Right ventricle myocardium inferior (tissue), 1 donor: ENCODE measurements at places on chromosomes 1 and 21. TPM values are rescaled to one million over a fixed set of nuclear protein-coding genes. Genes with fewer than 3 reads are reported as not detected.

The KRTAP11-1 gene
- not detected for total RNA-seq

The AIM2 gene
- total RNA-seq: 0.51 TPM

The ENAH gene
- total RNA-seq: 80.0 TPM

The VSIG8 gene
- total RNA-seq: not detected

The CCDC181 gene
- total RNA-seq: 0.65 TPM

The CELSR2 gene
- total RNA-seq: 6.5 TPM

The LCE3D gene
- not detected for total RNA-seq

The IER5 gene
- total RNA-seq: 14.3 TPM

The OPTC gene
- not detected for total RNA-seq

The RRP1 gene
- 10.1 TPM for total RNA-seq

DNA sequence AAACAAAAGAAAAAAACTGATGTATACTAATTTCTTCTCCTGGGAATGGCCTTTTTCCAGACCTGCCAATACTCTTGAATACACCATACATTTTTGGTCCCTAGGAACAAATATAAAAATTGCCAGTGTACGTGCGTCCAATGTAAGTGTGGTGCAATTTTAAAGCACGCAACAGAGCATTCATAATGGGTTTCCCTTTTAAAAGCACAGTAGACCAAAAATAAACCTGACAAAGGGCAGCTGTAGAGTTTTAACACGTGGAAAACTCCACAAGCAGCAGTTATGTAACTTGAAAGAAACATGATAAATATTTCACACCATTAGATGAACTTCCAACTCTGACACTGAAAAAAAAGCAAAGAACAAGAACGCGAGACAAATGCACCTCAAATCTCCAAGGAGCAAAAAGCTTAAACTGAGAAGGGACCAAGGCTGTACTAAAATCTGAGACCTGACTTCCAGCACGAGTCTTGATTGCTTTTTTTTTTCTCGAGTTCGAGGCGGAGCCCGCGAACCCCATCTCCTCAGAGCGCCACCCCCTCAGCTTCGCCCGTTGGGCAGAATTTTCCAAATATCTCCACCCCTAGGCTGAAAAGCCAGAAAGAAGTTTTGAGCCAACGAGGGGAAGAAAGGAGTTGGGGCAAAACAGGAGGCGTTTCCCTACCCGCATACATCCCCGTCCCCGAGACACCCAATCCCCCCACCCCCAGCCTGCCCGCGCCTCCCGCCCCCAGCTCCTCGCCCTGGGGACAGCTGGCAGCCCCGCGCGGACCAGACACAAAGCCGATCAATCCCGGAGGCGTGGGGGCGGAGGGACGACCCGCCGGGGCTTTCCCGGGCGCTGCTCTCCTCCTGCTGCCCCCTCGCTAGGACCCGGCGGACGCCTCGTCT lies at the start of gene JAM2:
Gene JAM2, plus strand, starts transcription at position 599 of the 891 bp plus-strand sequence. CDS start 564 bp downstream, outside the sequence.
- peak; percentile 75 for DNase-seq

GRCh38 chr1:81129776-81130175 lies 671.0 kb upstream of the ADGRL2 start:
- DNase-seq: no peak

DNA sequence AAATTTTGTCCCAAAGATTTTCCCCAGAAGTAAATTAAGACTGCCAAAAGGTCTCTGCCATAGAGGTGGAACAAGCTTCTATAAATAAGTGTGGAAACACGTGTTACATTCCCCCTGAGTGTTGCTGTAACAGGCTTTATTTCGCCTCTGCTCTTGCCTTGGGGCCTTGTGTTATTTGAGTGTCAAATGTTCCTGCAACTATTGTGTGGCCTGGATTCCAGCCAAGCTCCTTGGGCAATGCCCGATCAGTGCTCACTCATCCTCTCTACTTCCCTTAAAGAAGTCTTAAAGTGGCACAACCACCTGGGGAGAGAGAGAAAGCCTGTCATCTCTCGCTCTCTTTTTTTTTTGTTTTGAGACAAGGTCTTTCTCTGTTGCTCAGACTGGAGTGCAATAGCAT lies 156.7 kb downstream of the NR5A2 start:
- DNase-seq: peak; percentile 93

DNA sequence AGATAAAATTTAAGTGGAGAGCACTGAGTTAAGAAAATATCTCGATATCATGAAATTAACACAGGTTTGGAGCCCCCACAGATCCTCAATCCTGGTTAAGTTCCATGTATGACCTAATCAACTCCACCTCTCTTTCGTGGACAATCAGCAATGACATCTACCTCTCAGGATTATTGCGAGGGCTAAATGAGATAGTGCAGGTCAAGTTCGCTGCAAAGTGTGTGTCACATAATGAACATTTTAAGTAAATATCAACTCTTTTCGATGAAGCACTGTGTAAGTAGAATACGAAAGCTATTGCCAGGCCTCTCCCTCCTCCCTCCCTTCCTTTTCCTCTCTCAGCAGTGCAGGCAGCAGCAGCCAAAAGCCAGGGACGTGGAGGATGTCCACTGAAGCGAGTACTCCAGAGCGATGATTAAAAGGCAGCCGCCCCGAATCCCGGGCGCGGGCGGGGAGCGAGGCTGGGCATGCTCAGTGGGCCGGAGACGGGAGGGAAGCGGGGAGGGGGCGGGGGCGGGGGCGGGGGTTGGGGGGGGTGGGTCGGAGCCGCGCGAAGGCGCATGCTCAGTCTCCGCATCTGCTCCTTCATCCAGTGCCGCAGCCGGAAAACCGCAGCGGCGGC lies at the start of gene CAMSAP2:
Gene CAMSAP2, plus strand, starts transcription at position 567 of the 622 bp plus-strand sequence. CDS start 935 bp downstream, outside the sequence.
- DNase-seq: peak; percentile 93

DNA sequence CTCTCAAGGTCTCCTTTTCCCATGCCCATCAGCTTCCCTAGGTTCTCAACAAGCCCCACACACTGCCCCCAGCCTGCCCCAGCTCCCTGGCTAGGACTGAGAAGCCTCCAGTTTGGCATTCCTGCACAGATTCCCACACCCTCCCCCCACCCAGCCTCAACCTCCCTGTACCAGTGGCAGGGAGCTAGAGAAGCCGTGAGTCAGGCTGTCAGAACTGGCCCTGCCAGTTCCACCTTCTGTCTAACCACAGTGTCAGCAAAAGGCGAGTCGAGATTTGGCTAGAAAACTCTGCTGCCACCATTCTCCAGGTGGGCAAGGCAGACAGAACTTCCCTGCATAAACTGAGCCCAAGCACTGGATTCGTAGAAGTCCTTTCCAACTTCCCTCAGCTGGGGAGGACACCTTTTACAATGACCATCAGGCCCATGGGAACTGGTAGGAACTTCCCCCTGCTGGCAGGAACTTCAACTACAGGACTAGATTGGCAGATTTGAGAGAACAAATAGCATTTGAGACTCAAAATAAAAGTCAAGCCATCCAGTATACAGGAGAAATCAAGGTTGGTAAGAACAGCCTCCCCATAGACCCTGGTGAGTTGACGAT lies 31.0 kb downstream of the TNNT2 start:
- DNase-seq: no peak

DNA sequence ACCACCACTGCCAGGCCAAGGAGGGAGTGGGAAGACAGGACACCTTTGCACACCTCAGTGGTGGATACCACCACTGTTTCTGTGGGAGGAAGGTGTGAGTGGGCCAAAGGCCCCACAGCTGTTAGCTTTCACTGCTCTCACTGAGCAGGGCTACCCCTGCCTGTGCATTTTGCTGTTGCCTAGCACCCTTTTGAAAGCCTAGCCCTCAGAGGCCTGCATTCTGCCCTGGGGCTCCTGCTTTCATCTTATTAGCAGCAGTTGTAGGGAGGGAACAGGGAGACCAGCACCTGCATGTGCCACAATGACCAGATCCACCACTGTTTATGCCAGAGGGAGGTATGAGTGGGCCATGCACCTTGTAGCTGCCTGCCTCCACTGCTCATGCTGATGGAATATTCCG lies 110.9 kb upstream of the C21orf91 start:
- no peak for DNase-seq

DNA sequence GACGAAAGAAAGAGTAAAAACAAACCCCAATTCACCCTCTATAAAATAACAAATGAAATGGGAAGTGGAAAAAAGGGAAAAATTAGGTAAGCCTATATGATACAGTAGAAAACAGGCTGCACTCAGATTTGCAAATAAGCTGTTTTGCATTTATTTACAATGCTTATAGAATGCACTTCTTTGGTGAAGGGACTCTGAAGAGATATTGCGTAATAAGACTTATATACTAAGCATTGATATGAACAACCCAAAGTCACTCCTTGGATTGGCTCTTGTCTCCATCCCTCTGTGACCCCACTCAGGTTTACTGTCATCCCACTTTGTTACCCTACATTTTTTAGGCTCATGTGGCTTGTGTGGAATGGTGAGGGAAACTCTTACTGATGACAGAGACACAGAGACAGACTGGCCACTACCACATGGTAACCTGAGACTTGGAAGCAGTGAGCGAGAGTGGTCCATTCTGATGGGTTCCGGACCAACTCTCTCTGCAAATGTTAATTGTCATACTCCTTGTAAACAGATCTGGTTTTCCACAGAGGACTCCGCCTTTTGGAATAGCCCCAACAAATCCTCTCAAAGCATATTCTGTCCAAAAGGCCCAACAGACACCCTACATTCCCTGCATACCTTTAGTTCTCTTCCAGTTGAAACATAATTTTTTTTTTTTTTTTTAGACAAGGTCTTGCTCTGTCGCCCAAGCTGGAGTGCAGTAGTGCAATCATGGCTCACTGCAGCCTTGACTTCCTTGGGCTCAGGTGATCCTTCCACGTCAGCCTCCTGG lies 11.0 kb downstream of the GSTM5 start:
- DNase-seq: no peak

DNA sequence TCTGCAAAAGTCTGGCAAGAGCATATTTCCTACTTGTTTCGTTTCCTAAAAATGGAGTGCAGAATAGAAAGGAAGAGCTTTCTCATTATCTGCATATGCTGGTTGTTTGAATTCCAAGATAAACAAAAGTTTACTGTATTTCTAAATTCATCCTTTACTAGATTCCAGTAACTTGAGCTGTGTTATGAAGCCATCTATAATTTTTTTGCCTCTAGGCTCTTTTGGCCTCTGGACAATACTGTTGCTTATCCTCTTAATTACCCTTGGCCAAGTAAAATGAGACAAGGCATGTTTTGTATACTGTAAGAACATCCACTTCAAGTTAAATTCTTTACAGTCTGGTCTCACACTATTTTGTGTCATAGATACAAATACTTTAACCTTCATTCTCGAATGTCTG lies 45.6 kb upstream of the HFM1 start:
- no peak for DNase-seq

DNA sequence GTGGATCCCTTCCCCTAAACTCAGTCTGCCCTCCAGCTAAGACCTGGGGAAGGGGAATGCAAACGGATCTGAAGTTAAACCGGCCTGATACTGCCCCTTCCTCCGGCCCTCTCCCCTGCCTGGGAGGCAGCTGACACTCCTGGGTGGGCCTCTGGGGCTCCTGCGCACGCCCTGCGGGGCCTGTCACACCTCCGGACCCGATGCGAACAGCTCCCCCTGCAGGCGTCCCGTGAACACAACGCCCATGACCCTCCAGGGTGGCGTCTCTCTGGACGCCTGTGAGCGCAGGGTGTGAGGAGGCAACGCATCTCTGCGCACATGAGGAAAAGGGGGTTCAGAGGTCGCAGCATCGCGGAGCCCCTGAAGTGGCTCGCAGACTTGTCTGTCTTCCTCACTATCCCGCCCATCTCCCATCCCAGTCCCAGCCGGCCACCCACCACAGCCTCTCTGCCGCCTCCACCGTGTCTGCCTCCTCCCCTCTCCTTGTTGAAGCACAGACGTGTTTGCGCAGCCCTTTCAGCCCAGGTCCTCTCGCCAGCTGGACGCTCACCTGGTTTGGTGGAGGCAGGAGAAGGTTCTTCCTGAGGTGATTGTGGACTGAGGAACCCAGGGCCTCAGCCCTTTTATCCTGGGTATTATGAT lies 421 bp upstream of the LCE3A start:
- DNase-seq: no peak

- no peak for DNase-seq
Observed at GRCh38 chr1:22107126-22107525, 35.8 kb downstream of the WNT4 start.

DNA sequence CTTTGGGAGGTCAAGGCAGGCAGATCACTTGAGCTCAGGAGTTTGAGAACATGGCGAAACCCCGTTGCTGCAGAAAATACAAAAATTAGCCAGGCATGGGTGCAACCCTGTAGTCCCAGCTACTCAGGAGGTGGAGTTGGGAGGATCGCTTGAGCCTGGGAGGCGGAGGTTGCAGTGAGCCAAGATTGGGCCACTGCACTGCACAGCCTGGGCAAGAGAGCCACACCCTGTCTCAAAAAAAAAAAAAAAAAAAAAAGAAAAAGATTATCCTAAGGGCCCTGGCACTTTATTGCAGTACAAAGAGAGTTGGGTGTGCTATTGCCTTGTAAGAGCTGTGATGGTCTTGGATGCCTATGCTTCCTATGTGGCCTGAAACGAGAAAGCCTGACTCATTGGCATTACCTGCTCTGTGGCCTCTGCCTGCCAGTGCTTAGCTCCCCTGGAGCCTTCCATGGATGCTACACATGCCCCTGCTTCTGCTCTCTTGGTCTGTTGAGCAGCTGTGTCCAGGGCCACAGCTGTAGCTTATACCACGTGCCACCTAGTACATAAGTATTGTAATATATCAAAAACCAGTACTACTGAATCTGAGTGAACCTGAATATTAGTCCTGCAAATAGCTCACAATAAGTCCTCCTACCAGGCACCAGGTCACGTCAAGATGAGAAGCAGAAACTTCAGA lies 45.8 kb downstream of the DNAJC6 start:
- DNase-seq: no peak

DNA sequence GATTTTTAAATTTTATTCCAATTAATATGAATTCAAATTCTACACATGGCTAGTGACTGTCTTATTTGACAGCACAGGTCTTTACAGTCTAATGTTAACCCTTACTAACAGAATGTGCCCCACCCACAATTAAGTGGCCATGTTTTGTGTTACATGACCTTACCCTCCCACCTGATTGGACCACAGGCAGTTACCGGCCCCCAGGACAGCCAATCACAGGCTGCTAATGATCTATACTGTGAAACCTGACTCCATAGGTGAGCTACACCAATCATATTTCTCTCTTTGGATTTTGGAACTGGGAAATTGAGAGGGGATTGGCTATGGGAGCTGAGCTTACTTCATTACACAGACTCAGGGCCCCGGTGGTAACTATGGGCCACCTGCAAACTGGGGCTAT lies 27.5 kb downstream of the ZP4 start:
- no peak for DNase-seq

- no peak for DNase-seq
Observed at GRCh38 chr1:225627304-225627947, 25.5 kb downstream of the ENAH start.

GRCh38 chr21:28256420-28256831 lies 736.3 kb downstream of the LTN1 start:
- DNase-seq: no peak

GRCh38 chr1:145885738-145886287 lies at the start of gene ANKRD35:
TSS of gene ANKRD35 (minus strand) at chr1:145885866. CDS start at chr1:145885758, 108 bp downstream.
- DNase-seq: peak; percentile 95

DNA sequence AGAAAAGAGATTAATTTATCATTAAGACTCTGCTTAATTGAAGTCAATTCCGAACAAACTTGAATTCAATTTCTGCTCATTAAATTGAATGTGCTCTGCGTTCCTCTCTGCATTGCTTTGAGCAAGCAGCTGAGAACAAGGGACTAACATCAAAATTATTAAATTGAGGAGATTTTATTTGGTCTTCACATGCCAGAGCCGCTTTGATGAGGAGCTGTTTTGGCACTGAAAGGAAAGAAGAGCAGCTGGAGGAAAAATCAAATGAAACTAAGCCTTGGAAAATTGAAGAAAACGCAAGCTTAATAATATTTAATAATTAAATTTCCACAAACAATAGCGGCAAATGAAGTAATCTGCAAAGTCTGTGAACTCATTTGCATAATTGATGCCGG lies 222.0 kb upstream of the PKN2 start:
- no peak for DNase-seq

- DNase-seq: no peak
Observed at GRCh38 chr1:216566641-216567205, 143.5 kb upstream of the USH2A start.
